Heart right ventricle (tissue), 16 donors: ENCODE measurements at places on chromosomes 11 and 22. TPM values are rescaled to one million over a fixed set of nuclear protein-coding genes. Genes with fewer than 3 reads are reported as not detected.

RAB39A gene
- total RNA-seq: 0.31 TPM

ALX4 gene
- total RNA-seq: not detected

DNA sequence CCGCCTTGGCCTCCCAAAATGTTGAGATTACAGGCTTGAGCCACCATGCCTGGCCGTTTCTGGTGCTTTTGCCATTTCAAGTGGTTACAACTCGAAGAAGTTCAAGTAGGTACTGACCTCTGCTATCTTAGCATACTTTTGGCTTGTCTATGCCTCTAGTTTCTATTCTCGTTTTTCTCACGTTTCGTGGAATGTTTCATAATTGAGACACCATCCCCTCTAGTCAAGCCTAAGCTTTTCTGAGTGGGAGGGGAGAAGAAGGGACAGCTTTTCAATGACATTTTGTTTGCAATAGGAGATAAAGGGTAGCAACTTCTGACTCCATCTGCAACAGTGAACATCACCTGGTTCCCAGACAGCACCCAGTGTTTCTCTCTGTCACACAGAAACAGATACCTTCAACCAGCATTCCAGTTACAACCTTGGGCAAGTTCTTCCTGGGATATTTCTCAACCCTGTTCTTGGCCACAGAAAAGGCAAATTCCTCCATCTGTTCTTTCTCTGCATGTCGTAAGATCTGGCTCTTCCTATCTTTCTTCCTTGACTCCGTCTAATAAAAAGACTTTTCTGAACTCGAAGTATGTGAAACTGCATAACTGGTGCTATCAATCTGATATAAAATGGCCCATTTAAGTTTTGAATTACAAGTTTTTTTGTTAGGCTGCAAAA, 25.5 kb downstream of the DDI1 start:
- DNase-seq: no peak
- peaks cover 4% of the 10 kb centered on the region for H3K4me1 ChIP-seq
- H3K4me3 ChIP-seq: no peak overlapping the region
- H3K27ac ChIP-seq: no peak overlapping the region
- H3K27me3 ChIP-seq: no peaks in the 10 kb centered on the region

GRCh38 chr11:61589961-61590360, 9.1 kb upstream of the SYT7 start:
- no peak overlapping the region for H3K4me3 ChIP-seq
- no peaks in the 10 kb centered on the region for H3K27me3 ChIP-seq
- DNase-seq: no peak
- no peak overlapping the region for H3K27ac ChIP-seq
- H3K36me3 ChIP-seq: no peaks in the 10 kb centered on the region

- H3K27me3 ChIP-seq: no peaks in the 10 kb centered on the region
- H3K36me3 ChIP-seq: peaks cover 60% of the 10 kb centered on the region
Observed at GRCh38 chr22:38074181-38075104, 9.5 kb downstream of the SLC16A8 start.

GRCh38 chr11:69669486-69669885, 5.7 kb downstream of the LTO1 start:
- no peak overlapping the region for H3K27ac ChIP-seq
- H3K36me3 ChIP-seq: peaks cover 67% of the 10 kb centered on the region
- DNase-seq: no peak
- no peaks in the 10 kb centered on the region for H3K27me3 ChIP-seq
- no peak overlapping the region for H3K4me3 ChIP-seq
- H3K4me1 ChIP-seq: peaks cover 32% of the 10 kb centered on the region

- H3K4me3 ChIP-seq: peak overlapping the region; percentile 49
- H3K4me1 ChIP-seq: peaks cover 18% of the 10 kb centered on the region
- peak overlapping the region; percentile 82 for H3K27ac ChIP-seq
Observed at GRCh38 chr11:85854212-85854556, 999 bp upstream of the CCDC83 start.
